GDM1 (cell line): ENCODE measurements at places on chromosomes 5 and 9.

- no peak for DNase-seq
Observed at GRCh38 chr5:65812648-65813047, 90.6 kb downstream of the NLN start.

- no peak for DNase-seq
Observed at GRCh38 chr9:81850724-81851123, 77.5 kb upstream of the SPATA31D4 start.

- no peak for DNase-seq
Observed at GRCh38 chr9:121299467-121300282, 31.7 kb downstream of the GSN start.

- DNase-seq = no peak
Observed at GRCh38 chr5:98363157-98363556, 410.3 kb upstream of the RGMB start.

DNA sequence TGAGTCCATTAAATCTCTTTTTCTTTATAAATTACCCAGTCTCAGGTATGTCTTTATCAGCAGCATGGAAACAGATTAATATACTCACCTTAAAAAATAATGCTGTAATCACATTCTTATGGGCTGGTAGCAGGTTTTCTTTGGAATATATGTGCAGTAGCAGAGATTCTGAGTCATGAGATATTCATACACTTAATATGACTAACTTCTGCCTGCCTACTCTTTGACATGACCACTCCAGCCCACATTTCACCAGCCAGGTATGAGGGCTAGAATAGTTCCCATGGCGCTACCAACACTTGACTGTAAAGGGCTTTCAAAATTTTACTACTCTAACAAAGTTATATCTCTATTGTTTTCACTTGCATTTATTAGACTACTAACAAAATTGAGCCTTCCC lies 74.1 kb upstream of the GHR start:
- DNase-seq = no peak
